ENCODE measurements at places on chromosomes 11 and 22.

DNA sequence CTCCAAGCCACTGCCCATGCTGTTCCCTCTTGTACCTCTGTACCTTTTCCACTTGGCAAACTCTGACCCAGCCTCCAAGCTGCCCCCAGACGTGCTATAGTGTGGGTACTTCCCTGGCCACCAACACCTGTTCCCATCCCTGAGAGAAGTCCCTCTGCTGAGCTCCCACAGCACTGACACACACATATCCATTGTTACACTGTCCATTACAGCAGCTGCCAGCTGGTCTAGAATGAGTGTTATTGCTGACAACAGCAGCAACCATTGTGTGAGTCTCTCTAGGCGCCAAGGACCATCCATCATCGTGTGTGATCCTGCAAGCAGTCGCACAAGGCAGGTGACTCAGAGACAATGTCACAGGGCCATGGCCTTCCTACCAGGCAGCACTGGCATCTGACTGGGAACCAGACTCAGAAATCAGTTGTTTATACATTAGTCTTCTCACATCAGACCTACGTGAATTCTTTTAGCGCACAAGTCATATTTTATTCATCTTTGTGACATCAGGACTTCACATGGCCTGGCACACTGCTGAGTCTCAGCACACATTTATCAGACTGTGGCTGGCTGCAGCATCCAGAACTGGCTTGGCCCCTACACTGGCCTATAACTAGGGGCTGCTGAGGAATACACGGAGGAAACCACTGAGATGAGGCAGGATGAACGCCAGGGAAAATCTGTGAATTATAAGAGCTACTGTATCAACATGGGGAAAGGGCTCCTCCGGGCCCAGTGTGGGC, 56.4 kb downstream of the SGSM3 start:
- DNase-seq = no peak

- peak; percentile 42 for DNase-seq
Observed at GRCh38 chr11:122215244-122215992, 99.4 kb upstream of the BLID start.

GRCh38 chr11:107102692-107103477, 84.6 kb upstream of the GUCY1A2 start:
- DNase-seq = no peak

GRCh38 chr11:44104481-44105294, 9.2 kb downstream of the EXT2 start:
- DNase-seq = no peak

- no peak for DNase-seq
Observed at GRCh38 chr22:49958931-49959781, 1.4 kb upstream of the PIM3 start.

DNA sequence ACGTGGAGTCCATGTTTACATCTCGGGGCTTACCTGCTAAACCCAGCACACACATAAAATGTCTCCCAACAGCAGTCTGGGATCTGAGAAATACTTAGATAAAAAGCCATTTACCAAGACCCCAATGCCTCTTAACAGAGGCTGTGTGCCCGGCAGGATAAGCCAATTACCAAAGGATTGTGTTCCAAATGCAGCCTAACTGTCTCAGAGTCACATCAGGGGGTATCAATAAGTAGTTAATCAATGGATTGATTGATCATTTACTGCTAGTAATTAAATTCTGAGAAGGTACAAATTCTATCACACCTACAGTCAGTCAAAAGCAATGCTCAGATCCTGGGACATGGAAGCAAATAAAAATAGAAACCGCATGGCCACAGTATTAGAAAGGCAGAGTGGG, 125.6 kb downstream of the DSCAML1 start:
- DNase-seq = no peak

GRCh38 chr11:123018702-123019101, 37.1 kb upstream of the BSX start:
- no peak for DNase-seq

GRCh38 chr11:62233730-62234129, 8.3 kb upstream of the SCGB1D2 start:
- DNase-seq = no peak

- DNase-seq = no peak
Observed at GRCh38 chr11:21254055-21254454, 584.7 kb downstream of the NELL1 start.

GRCh38 chr11:36377759-36378564, 81.9 kb downstream of the PRR5L start:
- DNase-seq = no peak

DNA sequence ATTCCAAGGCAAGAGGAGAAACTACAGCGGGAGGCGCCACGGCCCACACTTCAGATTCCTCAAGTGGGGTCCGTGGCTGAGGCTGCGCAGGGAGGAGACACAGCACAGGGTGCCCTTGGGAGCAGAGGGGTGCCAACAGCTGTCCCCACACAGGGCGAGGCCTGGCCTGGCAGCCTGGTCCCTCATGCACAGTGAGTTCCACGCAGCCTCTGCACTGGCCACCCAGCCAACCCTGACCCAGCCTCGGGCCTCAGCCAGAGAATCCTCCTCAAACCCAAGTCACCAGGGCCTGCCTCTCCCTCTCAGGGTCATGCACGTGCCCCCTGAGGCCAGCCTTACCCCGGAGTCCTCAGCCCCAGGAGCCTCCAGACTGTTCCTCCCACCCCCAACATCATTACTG, 22.4 kb upstream of the MOB2 start:
- DNase-seq = no peak

- DNase-seq = no peak
Observed at GRCh38 chr11:76798202-76798581, 15.0 kb downstream of the TSKU start.

DNA sequence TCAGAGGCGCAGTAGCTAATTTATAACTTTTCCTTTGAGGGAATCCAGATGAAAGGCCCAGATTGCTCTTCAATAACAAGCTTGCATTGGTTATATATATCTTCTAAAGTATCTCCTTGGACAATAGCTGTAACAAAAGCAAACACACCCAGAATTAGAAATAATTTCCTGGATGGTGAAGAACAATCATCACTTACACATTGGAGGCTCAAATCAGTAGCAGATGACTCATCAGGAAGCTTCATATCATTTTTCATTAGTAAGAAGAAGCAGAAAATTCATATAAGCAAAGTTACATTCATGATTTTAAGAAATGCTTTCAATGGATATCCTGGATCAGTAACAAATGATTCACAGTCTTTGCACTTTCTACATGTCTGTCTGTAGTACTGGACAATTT, 173.6 kb upstream of the CCDC90B start:
- no peak for DNase-seq

GRCh38 chr11:16603245-16603644, 135.2 kb upstream of the C11orf58 start:
- no peak for DNase-seq

GRCh38 chr11:57095417-57095816, 86.3 kb upstream of the LRRC55 start:
- DNase-seq = no peak

DNA sequence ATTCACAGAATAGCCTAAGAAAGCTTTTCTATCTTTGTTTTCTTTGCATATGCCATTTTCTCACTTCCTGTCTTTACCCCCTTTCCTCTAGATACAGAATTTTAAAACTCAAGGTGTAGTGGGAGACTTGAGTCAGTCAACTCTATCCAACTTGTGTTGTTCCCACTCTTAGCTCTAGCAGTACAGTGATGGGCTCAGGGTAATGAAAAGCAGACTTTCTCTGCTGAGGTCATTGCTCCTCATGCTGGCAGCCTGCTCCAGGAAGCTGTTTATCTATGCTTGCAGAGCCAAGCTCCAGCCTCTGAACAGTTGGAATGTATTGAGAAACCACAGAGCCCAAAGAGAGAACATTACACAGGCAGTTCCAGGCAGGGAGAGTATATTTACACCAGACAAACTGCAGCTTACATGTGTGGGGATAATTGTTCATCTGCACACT, 68.1 kb downstream of the CSTPP1 start:
- DNase-seq = no peak

DNA sequence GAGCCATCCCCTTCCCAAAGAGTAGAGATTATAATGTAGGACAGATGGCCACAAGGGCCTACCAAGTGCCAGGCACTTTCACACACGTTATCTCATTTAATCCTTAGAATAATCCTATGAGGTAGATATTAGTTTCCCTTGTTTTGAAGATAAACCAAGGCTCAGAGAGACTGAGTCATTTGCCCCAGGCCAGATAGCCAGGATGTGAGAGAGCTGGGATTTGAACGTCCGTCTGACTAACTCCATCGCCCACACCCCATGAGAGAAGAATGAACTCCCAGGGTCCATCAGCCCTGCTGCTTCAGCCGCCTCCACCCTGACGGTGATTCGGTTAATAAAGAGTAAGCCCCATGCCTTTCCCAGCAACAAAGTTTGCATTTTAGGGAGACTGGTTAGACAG, 10.7 kb downstream of the PRG3 start:
- no peak for DNase-seq

GRCh38 chr11:25436326-25436725, 895.6 kb upstream of the ANO3 start:
- DNase-seq = no peak

- DNase-seq = no peak
Observed at GRCh38 chr11:7418061-7418460, 67.2 kb upstream of the OLFML1 start.

GRCh38 chr11:46860218-46860617, 14.1 kb upstream of the CKAP5 start:
- DNase-seq = no peak

All from activated T-cell treated with anti-CD3 and anti-CD28 coated beads, Interleukin-2, amount 50 U/mL, for 24 hours (primary cell).